ENCODE measurements at places on chromosomes 4 and X.

DNA sequence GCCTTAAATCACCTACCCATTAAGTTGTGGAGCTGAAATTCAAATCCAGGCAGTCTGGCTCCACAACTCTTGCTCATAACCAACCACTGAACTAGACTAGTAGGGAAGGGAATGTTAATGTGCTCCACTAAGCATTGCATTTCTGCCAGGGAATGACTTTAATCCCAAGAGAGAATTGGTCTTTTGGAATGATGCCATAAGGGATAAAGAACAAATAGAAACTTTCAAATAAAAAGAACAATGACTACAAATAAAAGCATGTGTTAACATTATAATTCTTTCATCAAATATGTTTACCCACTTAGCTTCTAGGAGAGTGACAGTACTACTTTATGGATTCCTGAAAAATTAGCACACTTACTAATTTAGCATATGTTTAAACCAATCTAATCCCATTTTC is 905.9 kb downstream of the CENPC start:
- no peak for DNase-seq

DNA sequence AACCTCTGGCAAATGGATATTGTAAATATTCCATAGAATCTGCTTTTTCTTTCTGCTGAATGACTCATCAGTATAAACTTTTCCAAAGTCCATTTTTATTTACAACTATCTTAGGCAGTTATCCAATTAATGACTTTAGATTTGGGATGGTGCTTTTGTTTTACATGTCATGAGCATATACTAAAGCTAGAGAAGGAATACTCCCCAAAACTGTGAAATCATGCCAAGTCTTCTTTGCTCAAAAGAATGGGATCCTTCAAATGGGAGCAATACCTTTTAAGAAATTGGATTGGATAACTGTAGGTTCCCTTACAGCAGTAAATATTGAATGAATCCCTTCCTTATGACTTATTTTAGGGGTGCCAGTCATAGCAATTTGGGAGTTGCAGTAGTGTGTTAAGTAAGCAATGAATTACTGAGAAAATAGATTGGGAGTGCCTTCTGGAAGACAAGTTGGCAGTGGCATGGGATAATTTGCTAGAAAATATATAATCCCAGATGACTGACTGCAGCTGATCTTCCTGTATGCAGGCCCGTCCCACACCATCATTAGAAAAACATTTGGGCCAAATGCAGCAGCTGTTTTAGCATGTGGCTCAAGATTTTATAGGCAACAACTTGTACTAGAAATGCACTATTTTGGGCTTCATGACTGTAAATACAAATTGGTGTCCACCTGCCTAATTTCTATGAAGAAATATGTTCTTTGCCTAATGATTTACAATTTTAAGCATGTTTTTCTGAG is 2.8 kb downstream of the TMPRSS11D start:
- DNase-seq, result no peak

GRCh38 chr4:157052429-157053040 is 23.4 kb upstream of the GLRB start:
- no peak for DNase-seq

GRCh38 chr4:61245069-61245714 is 45.1 kb downstream of the ADGRL3 start:
- DNase-seq, result no peak

DNA sequence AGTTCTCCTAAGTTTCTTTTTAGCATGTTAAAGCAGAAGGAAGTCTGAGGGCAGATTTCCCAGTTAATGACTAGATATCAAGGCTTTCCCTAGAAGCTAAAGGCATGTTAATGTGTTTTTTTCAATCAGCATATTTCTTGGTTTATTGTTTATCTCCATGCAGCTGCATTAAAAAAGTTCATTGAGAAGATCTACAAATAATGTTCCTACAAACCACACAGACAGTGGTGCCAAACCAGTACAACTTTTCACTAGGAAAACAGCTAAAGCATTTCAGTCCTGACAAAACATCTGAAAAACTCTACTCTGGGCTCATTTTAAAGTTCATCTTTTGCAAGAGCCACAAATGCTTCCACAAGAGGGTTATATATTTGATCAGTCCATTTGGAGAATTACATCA is 320.0 kb downstream of the ADGRL3 start:
- DNase-seq, result no peak

DNA sequence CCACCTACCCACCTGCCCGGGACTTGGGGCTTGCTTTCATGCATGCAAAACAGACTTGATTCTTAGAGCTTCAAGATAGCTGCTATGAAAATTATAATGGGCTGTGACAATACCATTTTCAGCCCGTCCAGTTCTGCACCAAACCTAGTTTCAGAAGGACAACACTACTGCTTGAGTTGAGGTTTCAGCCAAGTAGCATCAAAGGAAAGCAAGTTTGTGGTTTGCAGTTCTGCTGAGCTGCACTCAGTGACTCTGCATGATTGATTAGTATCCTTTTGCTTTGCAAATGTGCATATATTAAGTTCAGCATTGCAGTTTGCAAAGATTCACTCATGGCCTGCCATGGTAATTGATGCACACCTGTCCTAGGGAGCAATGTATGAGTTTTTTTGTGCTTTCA is 442.7 kb downstream of the RPA4 start:
- no peak for DNase-seq

GRCh38 chrX:78237127-78237526 is 90.3 kb downstream of the CYSLTR1 start:
- no peak for DNase-seq

DNA sequence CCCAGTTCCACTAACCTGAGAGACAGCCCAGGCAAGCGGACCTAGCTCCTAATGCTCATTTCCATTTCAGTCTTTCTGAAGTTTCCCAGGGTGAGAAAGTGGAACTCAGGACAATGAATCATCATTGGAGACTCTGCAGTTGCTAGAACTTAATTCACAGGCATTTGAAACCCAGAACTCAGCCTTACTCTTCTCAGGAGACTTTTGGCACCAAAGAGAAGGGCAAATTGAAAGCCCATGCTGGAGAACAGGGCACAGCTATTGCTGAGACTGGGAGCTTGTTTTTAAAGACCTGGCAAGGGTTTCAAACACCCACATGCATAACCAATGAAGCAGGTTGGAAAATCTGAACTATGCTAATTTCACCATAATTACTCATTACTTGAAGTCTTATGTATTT is 36.0 kb downstream of the BST1 start:
- no peak for DNase-seq

DNA sequence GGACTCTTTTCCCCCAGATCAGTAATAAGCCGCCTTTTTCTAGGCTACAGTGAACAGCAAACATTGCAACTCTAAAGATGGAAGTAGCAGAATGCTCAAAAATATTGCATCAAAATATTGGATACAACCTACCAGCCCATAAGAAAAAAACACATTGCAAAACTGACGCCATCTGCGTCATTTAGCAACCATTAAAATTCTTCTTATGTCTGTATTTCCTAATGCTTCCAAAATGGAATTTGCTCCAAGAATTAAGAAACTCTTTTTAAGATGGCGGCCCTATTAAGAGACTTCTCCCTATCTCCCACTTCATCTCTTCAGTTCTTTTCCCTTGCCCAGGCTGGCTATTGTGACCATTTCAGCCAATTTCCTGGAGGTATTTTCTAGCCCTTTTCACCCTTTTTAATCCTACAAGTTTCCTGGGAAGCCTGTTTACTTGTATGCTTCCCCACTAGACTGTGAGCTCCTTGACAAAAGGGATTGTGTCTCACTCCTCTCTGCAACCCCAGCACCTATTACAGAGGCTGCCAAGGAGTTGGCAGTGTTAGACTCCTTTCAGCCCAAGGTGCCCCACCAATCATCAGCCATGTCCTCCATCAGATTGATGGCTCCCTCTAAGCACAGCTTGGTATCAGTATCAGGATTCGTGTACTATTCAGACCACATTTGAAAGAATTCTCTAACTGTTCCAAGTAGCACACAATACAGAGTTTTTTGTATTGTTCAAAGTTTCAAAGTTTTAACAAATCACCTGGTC is 4.4 kb downstream of the GPC3 start:
- DNase-seq, result no peak

- no peak for DNase-seq
Measured at GRCh38 chr4:186932631-186933187, 209.1 kb upstream of the FAT1 start.

- DNase-seq, result no peak
Measured at GRCh38 chr4:55033296-55033695, 92.1 kb downstream of the KDR start.

DNA sequence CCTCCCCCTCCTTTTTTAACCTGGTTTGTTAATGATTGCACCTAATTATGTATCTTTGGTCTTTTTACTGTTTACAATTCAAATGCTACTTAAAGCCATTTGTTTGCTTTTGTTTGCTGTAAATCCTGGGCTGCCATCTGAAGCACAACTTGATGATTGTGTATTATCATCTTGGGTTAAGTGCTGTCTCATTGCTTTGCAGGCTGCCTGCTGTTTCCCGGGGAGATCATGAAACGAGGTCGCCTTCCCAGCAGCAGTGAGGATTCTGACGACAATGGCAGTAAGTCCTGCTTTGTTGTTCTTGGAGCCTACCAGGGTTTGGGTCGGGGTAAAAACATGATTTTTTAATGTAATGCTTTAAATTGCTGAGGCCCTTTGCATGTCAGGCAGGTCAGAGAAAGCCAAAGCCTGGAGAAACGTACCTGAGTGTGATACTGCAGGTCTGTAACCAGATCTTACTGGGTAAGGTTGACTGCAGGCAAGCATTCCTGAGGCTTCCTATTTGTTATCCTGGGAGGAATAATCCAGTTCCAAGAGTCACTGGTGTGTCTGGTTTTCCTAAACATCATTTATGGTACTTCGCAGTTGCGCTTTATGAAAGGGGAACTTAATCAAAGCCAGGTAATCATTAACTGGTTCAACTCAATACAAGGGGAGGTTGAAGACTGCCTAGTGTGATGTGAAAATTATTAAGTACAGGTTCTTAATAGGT is 22.2 kb downstream of the JADE1 start:
- DNase-seq, result no peak

DNA sequence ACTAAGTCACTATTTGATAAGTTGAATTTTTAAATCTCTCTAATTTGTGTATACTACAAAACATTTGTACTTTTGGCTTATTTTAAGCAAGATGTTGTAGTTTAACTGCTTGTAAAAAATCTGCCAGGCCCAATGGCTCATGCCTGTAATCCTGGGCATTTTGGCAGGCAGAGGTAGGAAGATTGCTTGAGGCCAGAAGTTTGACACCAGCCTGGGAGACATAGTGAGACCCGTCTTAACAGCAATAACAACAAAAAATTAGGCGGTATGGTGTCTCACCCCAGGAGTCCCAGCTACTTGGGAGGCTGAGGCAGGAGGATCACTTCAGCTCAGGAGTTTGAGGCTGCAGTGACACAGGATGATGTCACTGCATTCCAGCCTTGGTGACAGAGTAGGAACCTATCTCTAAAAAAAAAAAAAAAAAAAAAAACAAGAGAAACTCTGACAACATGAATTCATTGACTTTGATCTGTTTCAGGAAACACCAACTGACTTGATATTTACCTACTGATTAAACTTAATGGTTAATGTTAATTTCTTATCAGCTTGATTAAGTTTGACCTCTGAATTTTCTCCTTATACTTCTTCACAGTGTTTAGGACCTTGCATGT is 8.9 kb downstream of the FHIP1A start:
- no peak for DNase-seq

GRCh38 chrX:3655181-3655580 is 58.3 kb downstream of the PRKX start:
- no peak for DNase-seq

GRCh38 chrX:24014388-24015018 is 12.5 kb downstream of the KLHL15 start:
- peak; percentile 16 for DNase-seq

- no peak for DNase-seq
Measured at GRCh38 chrX:129908636-129909035, 2.7 kb downstream of the UTP14A start.

DNA sequence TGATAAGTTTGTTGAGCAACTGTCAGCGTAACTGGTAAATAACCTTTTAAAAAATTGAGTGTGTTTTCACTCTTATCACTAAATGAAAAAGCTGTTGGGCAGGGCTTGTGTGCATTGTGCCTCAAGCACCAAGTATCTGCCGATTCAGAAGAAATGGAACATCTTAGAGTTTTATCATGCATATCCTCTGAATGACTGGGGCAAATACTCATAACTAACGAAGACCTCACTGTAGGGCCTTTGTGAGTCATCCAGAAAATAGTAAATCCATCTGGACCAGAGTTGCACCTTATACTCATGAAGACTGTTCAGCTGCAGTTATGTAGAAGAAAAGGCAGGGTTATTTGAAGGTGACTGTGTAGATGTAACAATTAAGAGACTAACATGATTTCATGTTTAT is 222.1 kb downstream of the CAMK2D start:
- DNase-seq, result no peak

DNA sequence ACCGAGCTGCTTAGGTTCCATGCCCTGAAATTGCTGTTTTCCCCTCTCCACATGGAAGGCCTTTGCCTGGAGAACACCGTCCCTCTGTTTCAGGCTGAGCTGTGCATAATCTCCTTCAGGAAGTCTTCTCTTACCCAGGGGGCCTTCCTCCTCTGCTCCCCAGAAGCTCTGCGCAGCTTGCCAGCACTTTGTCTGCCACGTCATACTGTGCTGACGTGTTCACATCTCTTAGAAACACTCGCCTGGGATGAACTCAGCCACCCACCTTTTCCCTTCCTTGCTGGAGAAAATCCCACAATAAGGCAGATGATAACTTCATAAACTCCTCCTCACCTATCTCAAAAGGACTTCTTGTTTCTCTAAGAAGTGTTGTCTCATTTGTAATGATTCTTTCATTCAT is 110.7 kb downstream of the ARHGAP10 start:
- DNase-seq, result no peak

GRCh38 chrX:78116766-78117165 is 12.7 kb downstream of the PGK1 start:
- no peak for DNase-seq

- no peak for DNase-seq
Measured at GRCh38 chr4:15506464-15506863, 36.8 kb downstream of the CC2D2A start.

DNA sequence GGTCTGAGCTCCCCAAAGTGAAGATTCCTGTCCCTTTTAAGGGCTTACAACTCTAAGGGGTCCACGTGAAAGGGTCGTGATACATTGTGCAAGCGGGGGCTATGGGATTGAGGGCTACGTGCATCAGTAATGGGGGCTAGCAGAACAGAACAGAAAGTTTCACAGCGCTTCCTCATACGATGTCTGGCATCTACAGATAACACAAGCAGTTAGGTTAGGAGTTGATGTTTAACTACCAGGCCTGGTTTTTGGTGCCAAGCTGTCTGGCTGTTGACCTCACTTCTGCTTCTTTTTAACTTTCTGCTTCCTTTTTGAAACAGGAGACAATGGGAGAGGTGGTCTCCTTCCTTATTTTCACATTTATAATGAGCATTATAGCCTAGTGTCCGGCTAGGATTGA is 368.6 kb upstream of the CXorf51A start:
- DNase-seq, result no peak

GRCh38 chr4:85726555-85726954 is 251.6 kb downstream of the ARHGAP24 start:
- DNase-seq, result no peak

DNA sequence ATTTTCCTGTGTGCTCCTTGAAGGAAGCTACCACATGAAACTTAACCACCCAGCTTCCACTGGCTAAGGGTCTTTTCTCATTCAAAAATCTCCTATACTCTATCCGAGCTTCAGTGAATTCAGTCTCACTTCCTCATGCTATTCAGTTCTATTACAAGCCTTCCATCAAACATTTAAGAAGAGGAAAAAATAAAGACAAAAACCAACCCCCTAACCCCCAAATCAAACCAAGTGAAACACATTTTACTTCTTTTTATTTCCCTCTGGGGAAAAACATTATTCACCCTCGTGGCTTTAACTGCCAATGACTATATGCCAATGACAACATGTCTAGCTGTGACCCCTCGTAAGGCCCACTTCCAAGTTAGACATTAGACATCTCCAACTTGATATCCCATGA is 16.2 kb upstream of the WDR19 start:
- DNase-seq, result no peak

Data from stimulated activated CD4-positive, alpha-beta T cell treated with anti-CD3 and anti-CD28 coated beads, Interleukin-12 subunit alpha, Interleukin-12 subunit beta, amount 100 ng/mL, for 24 hours (primary cell).